ENCODE measurements at places on chromosomes 12 and 14. TPM values are rescaled to one million over a fixed set of nuclear protein-coding genes. Genes with fewer than 3 reads are reported as not detected.

- no peak for DNase-seq
These were observed 15.5 kb downstream of the SOAT2 start for GRCh38 chr12:53118751-53119300.

GRCh38 chr12:95126076-95126475 lies 52.7 kb upstream of the NR2C1 start:
- no peak for DNase-seq

OAS2 gene
- 94.2 TPM for total RNA-seq

DNA sequence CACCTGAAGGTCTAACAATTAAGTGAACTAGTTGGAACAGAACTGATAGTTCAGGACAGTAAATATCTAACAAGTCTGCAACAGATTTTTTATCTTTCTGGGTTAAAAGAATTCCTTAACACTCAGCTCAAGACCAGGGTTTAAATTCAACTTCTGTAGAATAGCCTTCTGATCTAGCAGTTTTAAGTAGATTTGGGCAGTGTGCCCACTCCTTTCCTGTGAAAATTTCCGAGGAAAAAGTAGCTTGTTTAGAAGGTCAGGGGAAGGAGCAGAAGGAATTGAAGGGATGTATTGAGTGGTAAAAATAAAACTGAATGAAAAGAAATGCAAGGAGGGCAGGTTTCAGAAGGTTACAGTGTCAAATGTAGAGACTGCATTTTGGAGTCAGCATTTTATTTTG lies 45.8 kb downstream of the ATL1 start:
- peak; percentile 25 for DNase-seq

GRCh38 chr12:108955225-108955835 lies 65.5 kb downstream of the SVOP start:
- DNase-seq: peak; percentile 26

DIO2 gene
- total RNA-seq: 4.7 TPM

BCL11B gene
- 1.1 TPM for total RNA-seq

DNA sequence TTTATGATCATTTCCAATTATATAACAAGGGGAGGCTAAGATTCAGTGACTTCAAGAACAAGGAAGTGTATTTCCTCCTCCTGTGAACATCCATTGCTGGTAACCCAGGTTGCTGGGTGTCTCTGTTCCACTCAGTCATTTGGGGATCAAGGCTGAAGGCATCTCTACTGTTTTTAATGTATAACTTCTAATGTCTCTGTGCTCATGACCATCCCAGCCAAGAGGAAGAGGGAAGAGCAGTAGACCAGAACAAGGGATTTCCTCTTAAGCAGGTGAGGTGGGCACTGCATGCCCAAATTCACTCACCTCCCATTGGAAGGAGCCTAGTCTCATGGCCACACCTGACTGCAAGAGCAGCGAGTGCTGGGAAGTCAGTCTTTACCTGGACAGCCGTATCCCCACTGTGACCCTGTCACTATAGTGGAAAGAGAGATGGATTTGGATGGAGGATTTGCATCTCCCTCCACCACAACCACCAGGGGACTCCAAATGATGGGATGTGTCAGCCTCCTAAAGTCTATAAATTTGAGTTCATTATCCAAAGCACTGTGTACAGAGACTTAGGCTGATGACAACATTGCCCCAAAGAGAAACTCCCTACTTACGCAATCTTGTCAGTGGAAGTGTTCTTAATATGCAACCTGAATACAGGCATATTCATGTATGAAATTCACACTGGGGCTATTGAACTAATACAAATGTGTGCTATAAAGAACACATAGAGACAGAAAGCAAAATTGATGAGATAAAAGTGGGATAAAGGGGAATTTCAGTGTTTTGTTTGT lies 368.7 kb downstream of the TMEM132D start:
- DNase-seq: no peak

DNA sequence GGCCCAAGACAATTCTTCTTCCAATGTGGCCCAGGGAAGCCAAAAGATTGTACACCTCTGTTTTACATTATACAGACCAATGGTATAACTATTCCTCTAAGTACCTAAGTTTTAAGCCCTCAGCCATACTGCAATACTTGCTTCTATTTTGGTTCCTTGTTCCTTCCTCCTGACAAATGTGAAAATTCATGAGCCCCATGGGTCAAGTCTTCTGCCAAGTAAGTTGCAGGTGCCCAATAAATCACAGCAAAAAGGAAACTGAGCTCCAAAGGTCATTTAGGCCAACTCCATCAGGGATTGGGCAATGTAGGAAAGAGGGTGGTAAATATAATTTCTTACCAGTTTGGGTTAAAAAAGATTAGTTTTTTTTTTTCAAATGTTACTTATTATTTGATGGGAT lies 57.7 kb upstream of the NPFF start:
- no peak for DNase-seq

DNA sequence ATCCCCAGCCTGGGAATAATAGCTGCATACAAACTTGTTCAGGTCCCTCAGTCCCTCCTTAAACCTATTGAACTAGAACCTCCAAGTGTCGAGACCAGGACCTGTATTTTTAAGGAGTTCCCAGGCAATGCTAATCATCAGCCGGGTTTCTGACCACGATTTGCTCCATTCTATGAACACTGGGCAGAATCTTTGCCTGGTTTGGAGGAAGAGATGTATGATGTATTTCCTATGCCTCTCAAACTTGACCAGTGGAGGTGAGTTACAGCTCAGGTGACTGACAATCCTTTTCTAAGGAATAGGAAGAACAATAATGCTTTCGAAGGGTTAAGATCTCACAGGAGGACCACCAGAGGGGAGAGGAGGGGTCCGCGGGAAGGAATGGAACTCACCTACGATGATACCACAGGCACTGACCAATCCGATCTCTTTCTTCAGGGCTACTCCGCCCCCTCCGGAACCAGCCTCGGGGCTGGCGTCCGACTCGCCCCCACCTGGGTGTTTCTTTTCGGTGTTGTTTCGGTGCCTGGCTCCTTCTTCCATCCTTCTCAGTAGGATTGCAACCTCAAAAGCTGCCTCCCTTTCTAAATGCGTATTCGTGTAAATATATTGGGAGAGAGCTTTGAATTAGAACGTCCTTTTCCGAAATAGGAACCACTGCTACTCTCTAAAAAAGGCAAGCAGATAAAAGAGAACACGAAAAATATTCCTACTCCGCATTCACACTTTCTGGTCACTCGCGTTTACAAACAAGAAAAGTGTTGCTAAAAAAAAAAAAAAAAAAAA lies 895 bp downstream of the SLC7A8 start:
- DNase-seq: no peak

GRCh38 chr14:69999261-69999674 lies 120.1 kb downstream of the SMOC1 start:
- peak; percentile 90 for DNase-seq

Measured in astrocyte (in vitro differentiated cells and primary cell).